GM20000 (cell line): ENCODE measurements at places on chromosomes 1 and 21.
A peak's percentile ranks its signal among the peaks of the same experiment; 100 is the strongest.

DNA sequence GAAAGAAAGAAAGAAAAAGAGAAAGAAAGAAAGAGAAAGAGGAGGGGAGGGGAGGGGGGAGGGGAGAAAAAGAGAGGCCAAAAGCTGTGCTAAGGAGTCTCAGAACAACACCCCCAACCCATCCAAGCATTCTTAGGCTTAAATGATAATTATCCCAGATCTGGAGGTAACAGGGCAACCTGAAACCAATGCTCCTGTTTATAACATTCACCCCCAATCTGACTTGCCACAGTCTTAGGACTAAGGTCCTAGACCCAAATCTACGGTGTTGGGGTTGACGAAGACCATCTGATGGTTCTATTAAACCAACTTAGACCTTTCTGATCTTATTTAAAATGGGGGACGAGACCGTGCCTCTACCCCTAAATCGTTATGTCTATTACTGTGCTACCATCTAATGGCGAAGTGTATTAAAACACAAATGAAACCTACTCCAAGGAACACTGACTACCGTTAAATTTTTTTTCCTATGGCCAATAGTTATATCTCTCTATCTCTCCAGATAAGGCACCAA lies 119.3 kb upstream of the CDC42BPA start:
- peak; percentile 27 for DNase-seq

- no peak for DNase-seq
Measured at GRCh38 chr1:210464519-210465039, 135.9 kb downstream of the HHAT start.

DNA sequence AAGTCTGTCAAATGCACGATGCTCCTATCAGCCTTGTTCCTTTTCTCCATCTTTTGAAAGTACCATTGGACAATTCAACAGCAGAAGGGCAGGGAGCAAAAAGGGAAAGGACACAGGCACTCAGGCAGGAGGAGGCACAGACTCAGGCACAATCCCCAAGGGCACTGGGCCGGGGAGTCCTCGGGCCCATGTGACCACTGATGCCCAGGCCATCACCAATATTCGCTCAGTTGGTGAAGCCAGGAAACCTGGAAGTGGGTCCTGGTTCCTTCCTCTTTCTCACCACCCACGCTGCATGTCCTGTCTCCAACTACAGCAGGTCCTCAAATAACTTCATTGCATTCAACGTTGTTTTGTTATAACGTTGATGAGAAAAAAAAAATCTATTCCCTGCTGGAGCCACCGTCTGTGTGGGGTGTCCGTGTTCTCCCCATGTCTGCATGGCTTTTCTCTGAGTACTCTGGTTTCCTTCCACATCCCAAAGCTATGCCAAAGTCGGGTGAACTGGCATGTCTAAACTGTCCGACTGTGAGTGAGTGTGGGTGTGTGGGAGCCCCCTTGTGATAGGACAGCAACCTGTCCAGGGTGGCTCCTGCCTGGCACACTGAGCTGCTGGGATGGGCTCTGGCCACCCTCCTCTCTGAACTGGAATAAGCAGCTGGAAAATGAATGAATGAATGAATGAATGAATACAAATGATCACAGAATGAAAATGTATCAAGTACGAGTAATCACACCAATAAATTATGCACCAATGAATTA lies 12.5 kb downstream of the NID1 start:
- no peak for DNase-seq

DNA sequence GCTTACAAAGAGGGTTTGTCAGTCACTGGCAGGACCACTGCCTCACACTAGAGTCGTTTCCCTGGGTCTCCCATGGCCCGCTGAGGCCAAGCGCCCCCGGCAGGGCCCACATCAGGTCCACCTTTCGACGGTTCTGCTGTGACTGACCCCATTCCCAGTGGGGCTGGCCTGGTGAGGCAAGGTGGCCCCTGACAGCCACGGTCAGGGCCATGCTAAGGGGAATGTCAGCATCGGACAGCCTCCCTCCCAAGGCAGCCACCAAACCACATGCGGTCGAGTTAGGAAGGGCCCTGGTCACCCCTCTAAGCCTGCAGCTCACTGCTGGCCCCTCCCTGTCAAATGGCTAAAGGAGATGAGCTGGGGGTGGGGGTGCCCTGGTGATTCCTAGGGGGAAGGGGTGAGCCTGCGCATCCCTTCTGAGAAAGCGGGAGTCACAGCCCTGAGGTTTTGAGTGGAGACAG lies 2.9 kb upstream of the KIF17 start:
- DNase-seq, result no peak

GRCh38 chr1:5611431-5611830 lies 380.8 kb downstream of the NPHP4 start:
- no peak for DNase-seq

GRCh38 chr1:162007466-162007865 lies 16.2 kb downstream of the OLFML2B start:
- no peak for DNase-seq

DNA sequence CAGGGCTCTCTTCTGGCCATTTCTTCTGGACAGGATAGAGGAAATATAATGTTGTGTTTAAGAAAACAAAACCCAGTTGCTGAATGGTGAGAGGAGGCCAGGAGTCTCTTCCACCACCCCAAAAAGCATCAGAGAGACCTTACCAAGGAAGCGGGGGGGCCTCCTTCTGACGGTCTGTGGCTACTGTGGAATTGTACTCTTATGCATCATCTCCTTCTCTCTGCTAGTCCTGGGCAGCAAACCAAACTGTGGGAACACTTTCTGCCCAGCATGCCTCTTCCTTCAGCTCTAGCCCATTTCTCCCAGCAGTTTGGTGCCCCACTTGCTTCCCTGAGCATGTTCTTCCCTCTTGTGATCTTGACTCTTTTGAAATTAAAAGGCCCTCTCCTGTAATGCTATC lies 157.7 kb downstream of the HHIPL2 start:
- DNase-seq, result no peak

DNA sequence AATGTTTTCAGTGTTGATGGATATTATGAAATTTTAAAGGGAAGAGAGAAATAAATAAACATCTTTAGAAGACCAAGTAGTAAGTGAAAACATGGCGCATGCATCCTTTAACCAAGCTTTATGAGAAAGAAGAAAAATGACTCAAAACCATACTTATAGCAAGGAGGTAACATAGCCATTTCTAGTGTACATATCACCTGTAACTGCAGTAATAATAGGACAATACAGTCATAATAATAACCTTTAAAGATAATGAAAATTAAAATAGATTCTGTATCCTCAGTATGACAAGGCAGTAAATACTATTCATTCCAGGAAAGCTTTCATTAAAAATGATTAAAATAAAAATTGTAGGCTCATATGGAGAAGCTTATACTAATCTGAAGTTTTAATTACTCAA lies 141.2 kb downstream of the COL24A1 start:
- no peak for DNase-seq

DNA sequence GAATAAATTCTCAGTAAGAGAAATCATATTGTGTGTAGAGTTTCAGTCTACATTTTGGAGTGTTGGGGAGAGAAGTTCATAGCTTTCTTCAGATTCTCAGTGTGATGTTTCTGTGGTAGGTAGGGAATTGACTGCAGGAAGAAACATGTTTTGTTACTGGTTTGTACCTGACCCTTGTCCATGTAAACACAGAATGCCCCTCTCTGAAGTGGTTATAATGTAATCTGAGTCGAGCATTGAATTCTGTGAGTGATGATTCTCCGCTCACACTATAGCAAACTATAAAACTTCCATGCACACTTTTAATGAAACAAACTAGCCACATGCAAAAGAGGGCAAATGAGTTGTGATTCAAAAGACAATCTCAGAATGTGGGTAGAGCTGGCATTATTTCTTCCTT lies 433.2 kb downstream of the USP25 start:
- no peak for DNase-seq

DNA sequence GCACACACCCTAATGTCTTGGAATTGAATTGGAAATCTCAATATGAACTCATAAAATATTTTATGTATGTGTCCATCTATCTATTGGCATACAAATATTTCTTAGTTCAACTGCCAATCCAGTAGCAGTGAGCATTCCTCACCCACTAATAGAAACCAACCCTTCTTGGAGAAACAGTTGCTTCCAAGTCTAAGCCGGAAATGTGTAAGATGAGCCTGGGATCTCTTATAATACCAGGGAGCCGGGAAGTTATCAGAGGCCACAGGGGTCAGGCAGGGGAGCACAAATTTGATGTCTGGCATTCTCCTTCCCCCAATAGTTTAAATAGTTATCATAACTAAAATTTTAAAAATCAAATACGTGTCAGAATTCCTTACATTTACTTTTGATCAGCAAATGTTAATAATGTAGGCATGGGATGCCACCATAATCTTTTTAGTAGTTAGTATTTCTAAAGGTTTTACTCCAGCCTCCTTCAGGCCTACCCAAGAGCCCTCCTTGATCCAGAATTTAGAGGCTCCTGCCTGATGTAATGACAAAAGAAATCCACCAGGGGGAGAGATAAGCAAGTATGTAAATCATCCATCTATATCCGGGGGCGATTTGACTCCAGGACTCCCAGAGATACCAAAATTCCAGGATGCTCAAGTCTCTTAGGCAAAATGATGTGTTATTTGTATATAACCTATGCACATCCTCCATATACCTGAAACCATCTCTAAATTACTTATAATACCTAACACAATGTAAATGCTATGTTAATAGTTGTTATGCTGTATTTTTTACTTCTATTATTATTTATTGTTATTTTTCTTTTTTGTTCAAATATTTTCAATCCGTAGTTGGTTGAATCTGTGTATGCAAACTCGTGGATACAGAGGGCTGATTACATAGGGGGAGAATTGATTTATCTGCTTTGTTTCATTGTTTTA lies 218.7 kb upstream of the COA6 start:
- DNase-seq, result peak; percentile 47

- DNase-seq, result no peak
Measured at GRCh38 chr1:8681911-8682310, 135.5 kb downstream of the RERE start.

- DNase-seq, result no peak
Measured at GRCh38 chr1:5513179-5513578, 479.0 kb downstream of the NPHP4 start.

DNA sequence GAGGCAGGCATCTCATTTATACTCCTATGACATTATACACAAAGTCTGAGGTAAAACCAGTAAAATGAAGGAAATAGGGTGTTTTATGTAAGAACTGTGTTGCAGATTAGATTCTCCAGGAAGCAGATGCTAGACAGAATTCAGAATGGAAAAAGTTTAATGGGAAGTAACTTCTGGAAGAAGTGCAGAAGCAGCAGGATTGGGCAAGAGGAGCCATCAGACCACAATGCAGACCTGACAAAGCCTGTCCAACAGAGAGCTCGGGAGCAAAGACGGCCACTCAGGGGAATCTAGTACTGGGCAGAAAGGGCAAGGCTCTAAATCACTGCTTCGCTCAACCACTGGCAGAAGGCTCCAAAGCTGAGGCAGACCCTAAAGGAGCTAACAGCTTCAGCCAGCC lies 33.7 kb downstream of the FBXO42 start:
- no peak for DNase-seq

DNA sequence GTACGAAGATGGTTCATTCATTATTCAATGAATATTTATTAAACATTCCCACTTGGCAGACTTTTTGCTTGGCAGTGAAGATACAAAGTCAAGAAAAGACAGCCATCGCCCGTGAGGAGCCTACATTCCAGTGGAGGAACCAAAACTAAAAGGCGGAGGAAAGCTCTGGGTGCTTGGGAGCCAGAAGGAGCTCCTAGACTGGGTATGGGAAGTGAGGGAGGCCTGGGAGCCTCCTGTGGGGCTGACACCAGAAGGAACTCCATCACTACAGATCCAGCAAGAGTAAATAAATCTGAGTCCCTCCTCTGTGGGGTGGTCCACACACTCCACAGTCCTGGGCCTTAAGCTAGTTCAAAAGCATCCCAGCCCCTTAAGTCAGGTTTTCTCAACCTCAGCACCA lies 14.9 kb downstream of the RNASEL start:
- DNase-seq, result no peak

DNA sequence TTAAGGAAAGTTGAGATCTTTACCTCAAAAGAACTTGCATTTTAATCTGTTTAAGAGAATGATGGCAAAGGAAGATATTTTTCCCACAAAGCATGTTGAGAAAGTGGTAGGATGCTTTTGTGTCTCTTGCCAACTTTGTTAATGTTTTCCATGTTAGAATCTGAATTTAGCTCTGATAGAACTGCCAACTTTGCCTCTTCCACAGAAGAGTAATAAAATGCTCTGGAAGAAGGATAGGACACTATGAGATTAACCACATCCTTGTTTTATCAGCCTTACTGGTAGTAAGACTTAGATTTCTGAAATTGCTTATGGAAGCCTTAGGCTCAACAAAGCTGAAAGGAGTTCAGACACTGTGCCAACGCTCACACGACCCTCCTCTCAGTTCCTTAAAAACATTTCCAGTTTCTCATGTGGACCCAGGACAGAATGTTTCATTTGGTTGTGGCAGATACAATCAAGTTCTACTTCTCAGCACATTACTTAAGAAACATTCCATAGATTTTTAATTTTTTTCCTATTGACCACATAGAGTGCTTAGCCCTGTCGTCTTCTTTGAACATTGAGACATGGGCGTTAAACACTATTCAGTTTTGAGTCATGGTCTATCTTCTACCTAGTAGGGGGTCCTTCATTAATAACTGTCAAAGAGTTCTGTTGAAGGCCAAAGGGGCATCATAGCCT lies 59.0 kb downstream of the MTR start:
- DNase-seq, result no peak

- no peak for DNase-seq
Measured at GRCh38 chr1:222786121-222786520, 28.7 kb upstream of the DISP1 start.

GRCh38 chr1:165915932-165916348 lies 88.5 kb downstream of the UCK2 start:
- no peak for DNase-seq

DNA sequence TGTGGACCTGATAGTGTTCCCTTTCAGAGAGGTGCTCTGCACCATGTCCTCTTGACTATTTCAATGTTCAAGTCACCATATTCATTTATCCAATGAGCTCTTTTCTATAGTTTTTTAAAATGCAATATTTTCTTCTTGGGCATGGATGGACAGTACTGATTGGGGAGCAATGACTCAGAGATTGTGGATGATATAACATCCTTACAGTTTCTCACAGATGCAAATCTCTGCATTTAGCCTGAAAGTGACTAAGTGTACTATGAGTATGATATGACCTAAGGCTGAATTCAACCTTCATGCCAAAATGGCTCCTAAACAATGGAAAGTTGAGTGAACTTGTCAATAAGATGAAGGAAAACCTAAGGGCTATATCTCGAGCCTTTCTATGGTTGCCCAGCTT lies 36.5 kb downstream of the C4BPA start:
- DNase-seq, result no peak
